ENCODE measurements at places on chromosomes 12 and 14.

DNA sequence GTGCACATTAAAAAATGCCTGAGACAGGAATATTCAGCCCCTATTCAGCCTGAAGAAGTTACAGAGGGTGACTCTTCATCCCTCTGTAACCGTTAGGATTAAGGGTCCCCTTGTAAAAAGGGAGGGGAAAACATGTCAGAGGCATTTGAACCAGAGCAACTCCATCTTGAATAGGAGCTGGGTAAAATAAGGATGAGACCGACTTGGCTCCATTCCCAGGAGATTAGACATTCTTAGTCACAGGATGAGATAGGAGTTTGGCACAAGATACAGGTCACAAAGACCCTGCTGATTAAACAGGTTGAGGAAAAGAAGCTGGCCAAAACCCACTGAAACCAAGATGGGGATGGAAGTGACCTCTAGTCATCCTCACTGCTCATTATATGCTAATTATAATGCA, 19.9 kb upstream of the MDM1 start:
- no peak for DNase-seq

GRCh38 chr12:52390739-52391617, 5.5 kb upstream of the KRT84 start:
- no peak for DNase-seq

DNA sequence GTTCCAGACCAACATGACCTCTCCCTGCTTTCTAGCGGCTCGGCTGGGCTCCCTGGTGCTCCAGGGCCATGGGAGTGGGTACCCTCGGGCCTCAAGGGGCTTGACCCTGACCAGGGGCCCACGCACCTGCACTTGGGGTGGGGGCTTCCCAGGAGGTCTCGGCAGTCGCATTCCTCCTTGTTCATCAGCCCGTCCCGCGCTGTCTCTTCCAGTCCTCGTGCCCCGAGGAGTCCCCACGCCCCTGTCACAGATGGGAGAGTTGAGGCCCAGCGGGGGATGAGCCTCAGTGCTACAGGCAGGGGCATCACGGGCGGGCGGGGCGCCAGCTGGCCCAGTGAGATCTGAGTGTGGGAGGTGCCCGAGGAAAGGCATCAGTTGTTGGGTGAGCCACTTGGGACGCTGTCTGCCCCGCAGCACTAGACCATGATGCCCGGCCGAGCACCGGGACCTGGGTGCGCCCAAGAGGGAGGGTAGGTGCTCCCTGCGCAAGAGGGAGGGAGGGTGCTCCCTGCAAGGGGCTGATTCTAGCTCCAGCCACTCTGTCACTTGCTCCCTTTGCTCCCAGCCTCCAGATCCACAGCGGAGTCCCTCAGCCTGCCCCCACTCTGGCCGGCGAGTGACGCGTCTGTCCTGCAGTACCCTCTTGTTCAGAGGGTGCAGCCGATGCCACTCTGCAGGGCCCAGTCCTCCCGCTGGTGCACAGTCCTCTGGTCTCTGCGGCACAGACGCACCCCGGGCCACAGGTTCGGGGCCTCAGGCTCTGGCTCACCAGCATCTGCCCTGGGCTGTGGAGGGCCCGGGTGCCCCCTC, 23.8 kb downstream of the MMP17 start:
- DNase-seq, result no peak

GRCh38 chr12:3280967-3281366, 203.8 kb downstream of the TSPAN9 start:
- DNase-seq, result no peak

GRCh38 chr12:105078712-105079570, 5.3 kb downstream of the ALDH1L2 start:
- DNase-seq, result no peak

DNA sequence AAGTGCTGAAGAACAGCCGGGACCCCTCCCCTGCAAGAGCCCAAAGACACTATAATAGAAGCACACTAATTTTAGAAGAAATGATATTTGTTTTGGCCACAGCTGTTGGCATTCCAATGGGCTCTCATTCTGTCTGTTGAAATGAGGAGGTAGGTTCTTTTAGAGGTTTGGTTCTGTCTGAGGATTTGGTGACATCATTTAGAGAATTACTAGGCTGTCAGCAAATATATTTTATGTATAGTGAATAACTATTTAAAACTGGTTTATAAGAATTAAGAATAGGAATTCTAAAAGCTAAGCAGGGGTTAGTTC, 200.7 kb upstream of the SLC38A2 start:
- DNase-seq, result no peak

All from stimulated activated CD4-positive, alpha-beta T cell treated with anti-CD3 and anti-CD28 coated beads, Interleukin-4, amount 100 ng/mL, for 48 hours (primary cell).